ENCODE measurements at places on chromosomes 2 and 18.

DNA sequence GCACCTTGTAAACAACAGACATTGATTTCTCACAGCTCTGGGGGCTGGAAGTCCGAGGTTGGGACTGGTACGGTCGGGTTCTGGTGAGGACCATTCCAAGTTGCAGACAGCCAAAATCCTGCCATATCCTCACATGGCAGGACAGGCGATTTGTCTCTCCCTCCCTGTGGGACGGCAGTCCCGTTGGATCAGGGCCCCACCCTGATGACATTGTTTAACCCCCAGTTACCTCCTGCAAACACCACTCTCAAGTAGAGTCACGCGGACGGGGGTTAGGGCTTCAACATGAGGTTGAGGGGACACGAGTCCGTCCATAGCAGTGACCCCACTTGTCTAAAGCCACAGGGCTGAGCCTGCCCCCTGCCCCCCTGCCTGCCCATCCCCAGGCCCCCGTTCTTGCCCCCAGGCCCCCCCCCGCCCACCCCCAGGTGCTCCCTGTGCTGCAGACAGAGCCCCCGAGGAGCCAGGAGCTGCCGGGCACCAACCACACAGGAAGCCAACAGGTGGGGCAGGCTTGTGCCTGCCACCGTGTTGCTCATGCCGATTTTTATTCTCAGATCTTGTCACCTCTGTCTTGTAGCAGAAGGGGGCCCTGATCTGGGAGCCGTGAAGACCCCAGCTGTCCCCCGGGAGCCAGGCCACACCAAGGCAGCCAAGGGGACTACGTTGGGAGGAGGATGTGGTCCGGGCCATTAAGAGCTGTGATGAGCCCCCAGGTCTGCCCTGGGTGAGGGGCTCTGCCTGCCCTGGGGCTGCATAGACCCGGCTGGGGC lies 82.2 kb downstream of the NFATC1 start:
- no peak for DNase-seq

GRCh38 chr2:21567395-21567794 lies 443.6 kb downstream of the TDRD15 start:
- DNase-seq, result no peak

- no peak for DNase-seq
These were observed 6.4 kb downstream of the RAB31 start for GRCh38 chr18:9714266-9715087.

- no peak for DNase-seq
These were observed 36.3 kb downstream of the SMAD2 start for GRCh38 chr18:47893939-47894699.

GRCh38 chr18:22391407-22392345 lies 26.0 kb downstream of the CTAGE1 start:
- no peak for DNase-seq

- no peak for DNase-seq
These were observed 12.7 kb upstream of the EFR3B start for GRCh38 chr2:25029183-25029554.

DNA sequence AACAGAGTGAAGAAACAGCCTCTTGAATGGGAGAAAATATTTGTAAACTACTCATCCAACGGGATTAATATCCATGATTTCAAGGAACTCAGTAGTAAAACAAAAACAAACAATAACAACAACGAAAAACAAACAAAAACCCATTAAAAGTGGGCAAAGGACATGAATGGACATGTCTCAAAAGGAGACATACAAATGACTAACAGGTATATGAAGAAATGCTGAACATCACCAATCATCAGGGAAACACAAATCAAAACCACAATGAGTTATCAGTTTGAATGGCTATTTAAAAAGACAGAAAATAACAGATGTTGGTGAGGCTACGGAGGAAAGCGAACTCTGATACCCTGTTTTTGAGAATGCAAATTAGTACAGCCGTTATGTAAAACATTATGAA lies 224.8 kb upstream of the NRXN1 start:
- no peak for DNase-seq

DNA sequence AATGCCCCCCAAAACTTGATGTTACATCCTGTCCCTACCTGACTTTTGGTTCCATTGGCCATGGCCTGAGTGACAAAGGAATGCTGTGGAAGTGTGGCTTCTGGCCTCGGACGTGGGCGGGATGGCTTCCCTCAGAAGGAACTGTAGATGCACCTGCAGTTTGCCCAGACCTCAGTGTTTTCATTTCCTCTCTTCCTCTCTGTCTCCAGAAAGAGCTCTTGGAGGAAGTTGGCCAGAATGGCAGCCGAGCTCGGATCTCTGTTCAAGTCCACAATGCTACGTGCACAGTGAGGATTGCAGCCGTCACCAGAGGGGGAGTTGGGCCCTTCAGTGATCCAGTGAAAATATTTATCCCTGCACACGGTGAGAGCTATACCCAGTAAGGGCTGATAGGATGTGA lies 61.0 kb upstream of the TMEM87B start:
- DNase-seq, result no peak

DNA sequence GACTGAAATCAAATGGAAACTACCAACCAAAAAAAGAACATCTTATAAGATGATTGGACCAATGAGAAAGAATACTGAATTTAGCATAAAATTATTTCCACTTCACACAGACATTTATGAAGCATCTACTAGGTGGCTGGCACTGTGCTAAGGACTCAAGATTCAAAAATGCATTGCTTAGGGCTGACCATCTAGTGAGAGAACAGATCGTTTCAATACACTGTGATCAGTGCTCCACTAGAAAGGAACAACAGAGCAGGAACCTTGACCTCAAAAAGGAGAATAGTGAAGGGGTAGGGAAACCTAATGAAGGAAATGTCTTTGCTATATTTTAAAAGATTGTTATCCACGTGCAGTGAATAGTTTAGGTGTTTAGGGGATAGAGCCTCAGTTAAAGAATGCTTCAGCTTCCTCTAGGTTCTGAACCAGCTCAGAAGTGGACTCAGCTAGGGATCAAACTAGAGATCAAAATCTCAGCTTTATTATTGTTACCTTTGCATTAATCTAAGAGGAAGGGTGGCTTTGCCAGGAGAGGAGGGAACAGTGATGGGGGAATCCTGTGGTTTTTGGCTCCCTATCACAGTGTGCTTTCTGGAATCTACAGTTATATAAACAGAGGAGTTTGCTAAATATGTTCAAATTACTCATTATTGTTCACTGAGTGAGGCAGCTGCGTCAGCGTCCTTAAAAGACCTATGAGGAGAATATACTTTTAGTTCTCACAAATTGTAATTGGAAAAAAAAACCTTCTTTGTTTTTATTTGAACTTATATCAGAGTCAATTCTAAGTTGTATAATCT lies 16.2 kb upstream of the BBS5 start:
- no peak for DNase-seq

DNA sequence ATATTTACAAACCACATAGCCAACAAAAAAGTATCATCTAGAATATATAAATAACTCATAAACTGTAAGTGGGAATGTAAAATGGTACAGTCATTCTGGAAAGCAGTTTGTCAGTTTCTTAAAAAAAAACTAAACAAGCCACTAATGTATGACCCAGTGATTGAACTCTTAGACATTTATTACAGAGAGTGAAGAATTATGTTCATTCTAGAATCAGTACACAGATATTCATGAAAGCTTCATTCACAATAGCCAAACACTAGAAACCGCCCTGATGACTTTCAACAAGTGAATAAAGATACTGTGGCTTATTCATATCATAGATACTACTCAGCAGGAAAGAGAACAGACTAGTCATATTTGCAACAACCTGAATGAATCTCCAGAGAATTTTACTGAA lies 1541.5 kb downstream of the LRP1B start:
- DNase-seq, result no peak

GRCh38 chr2:196959734-196960338 lies 33.3 kb upstream of the PGAP1 start:
- no peak for DNase-seq

- peak; percentile 61 for DNase-seq
These were observed 598 bp upstream of the WBP1 start for GRCh38 chr2:74457549-74458131.

GRCh38 chr2:116416731-116417377 lies 1397.6 kb upstream of the DDX18 start:
- no peak for DNase-seq

DNA sequence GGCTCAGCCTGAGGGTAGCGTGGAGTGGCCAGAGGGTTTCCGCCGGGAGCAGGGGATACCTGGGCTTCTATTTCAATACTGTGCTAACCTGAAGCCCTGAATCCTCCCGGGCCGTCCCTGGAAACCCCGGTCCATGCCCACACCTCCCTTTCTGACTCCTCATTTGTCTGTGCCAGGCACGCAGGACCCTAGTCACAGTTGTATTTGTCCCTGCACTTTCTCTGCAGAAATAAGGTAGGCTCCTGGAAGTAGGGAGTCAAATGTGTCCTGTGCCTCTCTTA lies 418.8 kb upstream of the HS6ST1 start:
- no peak for DNase-seq

GRCh38 chr2:222270396-222270795 lies 28.4 kb downstream of the PAX3 start:
- no peak for DNase-seq

DNA sequence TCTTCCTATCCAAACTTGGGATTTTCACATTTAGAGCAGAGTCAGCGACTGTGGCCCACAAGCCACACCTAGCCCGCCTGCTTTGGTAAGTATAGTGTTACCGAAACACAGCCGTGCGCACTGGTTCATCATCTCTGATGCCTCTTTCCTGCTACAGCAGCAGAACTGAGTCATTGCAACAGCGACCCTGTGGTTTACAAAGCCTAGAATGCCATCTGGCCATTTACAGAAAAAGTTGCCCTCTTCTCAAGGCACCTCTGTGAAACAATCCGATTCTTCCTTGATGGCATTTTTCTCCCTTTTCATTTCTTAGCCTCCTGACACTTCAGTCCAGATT lies 10.7 kb upstream of the IAH1 start:
- DNase-seq, result no peak

GRCh38 chr2:11203480-11203879 lies 48.2 kb downstream of the SLC66A3 start:
- DNase-seq, result no peak

DNA sequence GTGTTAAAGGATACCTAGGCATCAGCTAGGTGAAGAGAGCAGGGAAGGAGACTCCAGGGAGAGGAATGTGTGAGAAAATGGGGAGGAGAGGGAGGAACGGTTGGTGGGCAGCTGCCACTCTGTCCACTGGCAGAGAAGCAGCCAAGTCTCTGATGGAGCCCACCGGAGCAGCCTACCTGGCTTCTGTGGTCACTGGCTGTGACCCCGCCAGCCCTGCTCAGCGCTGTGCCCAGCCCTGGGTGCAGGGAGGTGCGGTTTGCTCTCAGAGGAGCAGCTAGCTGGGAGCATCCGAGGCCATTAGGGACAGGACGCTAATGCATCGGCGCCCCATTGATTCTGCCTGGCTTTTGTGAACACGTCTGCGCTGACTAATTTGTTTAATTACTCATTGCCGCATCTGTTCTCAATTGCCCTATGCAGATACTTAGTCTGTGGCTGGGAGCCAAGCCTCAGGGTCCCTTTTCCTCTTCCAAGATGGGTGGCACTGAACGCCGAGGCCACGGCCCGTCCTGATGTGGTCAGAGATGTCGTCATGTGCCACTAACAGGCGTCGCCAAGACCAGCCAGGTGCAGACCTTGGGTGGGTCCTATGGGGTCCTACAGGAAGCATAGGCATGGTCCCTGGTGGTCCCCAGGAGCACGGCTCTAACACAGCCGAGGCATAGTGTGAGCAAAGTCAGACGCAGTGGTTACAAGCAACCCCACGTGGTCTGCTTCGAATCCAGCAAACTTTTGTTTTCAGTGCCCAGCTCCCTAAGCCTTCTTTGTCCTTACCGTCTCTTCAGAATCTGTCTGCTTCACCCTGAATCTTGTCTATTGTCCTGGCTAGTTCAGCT lies 82.0 kb downstream of the RRM2 start:
- DNase-seq, result no peak

- DNase-seq, result no peak
These were observed 132.1 kb upstream of the DNMT3A start for GRCh38 chr2:25473758-25474340.

DNA sequence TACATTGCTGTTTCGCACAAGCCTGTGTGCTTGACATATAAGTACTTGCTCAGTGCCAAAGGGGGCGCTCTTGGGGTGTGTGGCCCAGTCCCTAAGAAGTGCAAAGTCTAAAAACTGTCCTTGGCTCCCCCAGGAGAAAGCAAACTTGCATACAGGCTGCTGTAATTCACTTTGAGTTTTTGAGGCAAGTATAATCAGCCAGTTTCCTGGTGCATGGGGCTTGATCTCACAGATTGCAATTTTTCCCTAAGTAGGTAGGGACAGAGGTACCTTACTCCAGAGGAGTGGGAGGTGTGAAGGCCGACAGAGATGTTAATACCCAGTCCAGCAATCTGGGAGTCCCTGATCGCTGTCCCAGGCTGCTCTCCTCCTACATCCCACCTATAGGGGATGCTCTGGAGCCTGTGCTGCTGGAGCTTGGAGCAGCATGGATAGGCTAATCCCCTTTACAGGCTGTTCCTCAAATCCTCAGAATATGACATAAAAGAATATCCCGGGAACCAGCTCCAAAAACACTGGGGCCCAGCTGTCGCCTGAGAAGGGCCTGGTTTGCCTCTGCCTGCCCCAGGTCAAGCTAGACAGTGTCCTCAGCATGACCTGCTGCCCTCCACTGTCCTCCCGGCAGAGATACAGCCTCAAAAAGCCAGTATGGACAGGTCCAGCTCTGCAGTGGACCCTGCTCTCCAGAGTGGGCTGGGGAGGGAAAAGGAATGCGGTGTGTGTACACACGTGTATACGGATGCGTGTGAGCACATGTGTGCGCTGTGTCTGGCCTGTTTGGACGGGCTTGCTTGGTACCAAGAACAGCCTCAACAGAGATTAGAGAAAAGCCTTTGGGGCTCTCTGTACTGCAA lies 136.5 kb upstream of the HAAO start:
- DNase-seq, result no peak

DNA sequence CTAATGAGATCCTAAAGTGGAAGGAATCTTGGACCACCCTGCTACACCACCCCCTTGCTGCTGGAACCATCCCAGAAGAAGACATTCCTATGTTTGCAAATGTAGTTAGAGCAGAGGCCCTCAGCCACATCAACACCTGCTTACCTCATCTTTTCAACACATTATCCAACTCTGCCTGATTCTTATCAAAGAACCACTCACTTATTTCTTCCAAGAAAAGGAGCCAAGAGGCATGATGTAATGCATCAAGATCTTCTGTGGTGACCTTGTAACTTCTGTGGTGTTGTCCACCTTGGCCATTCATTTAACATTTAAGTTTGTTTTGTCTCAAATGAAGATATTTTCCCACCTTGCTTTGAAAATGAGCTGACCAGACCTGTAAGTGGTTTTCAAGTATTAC lies 338.1 kb downstream of the CTNNA2 start:
- no peak for DNase-seq

DNA sequence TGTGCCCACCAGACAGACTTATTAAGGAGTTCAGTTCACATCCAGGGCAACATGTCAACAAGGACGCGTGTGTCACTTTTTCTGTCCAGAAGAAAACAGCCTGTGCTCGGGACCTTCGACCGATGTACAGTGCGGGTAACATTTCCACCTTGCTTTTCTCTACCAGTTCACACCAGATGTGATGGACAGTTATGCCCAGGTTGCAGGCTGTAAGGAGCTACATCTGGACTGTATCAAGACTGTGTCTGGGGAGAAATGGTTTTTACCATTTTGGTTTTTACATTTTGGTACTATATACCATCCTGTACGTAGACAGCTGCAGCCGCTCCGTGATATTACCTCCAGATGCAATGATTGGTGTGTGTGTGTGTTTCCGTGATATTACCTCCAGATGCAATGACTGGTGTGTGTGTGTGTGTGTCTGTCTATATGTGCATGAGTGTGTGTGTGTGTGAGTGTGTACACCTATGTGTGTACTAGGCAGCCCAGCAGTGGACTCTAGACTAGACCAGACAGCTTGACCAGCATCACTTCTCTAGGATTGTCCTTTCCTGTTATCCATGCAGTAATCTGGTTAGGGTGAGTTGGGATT lies 118.0 kb downstream of the COL6A3 start:
- no peak for DNase-seq

All from activated CD4-positive, CD25-positive, alpha-beta regulatory T cell treated with anti-CD3 and anti-CD28 coated beads, Interleukin-2, amount 50 U/mL, for 16 hours (primary cell).